Ovary (tissue), 10 donors: ENCODE measurements at places on chromosomes 5 and 9. TPM values are rescaled to one million over a fixed set of nuclear protein-coding genes. Genes with fewer than 3 reads are reported as not detected.

GRCh38 chr5:178204935-178205748, 809 bp downstream of the HNRNPAB start:
- H3K4me1 ChIP-seq: peaks cover 10% of the 10 kb centered on the region
- peak overlapping the region; percentile 85 for H3K27ac ChIP-seq
- H3K27me3 ChIP-seq: no peaks in the 10 kb centered on the region
- H3K4me3 ChIP-seq: peak overlapping the region; percentile 61
- peak; percentile 73 for DNase-seq
- no peaks in the 10 kb centered on the region for H3K36me3 ChIP-seq

- no peaks in the 10 kb centered on the region for H3K36me3 ChIP-seq
- no peak overlapping the region for H3K4me3 ChIP-seq
- DNase-seq: no peak
- no peak overlapping the region for H3K27ac ChIP-seq
- H3K4me1 ChIP-seq: peaks cover 5% of the 10 kb centered on the region
Measured at GRCh38 chr9:99365233-99365980, 143.3 kb downstream of the SEC61B start.

HAUS6 gene
- 11.6 TPM for total RNA-seq

- no peak for DNase-seq
- no peaks in the 10 kb centered on the region for H3K4me1 ChIP-seq
- H3K27ac ChIP-seq: no peak overlapping the region
- H3K27me3 ChIP-seq: no peaks in the 10 kb centered on the region
Measured at GRCh38 chr5:138725153-138725817, 27.9 kb upstream of the CTNNA1 start.

ERBIN gene
- total RNA-seq: 67.9 TPM

GRCh38 chr5:170644501-170644900, 139.0 kb upstream of the GABRP start:
- H3K27ac ChIP-seq: no peak overlapping the region
- no peaks in the 10 kb centered on the region for H3K4me1 ChIP-seq
- no peak overlapping the region for H3K4me3 ChIP-seq
- H3K36me3 ChIP-seq: no peaks in the 10 kb centered on the region
- no peaks in the 10 kb centered on the region for H3K27me3 ChIP-seq
- DNase-seq: no peak
